ENCODE measurements at places on chromosomes 3 and 15.

- DNase-seq: no peak
Measured at GRCh38 chr15:42772144-42772543, 35.2 kb upstream of the CDAN1 start.

- DNase-seq: no peak
Measured at GRCh38 chr15:43509660-43510199, 7.7 kb upstream of the MAP1A start.

DNA sequence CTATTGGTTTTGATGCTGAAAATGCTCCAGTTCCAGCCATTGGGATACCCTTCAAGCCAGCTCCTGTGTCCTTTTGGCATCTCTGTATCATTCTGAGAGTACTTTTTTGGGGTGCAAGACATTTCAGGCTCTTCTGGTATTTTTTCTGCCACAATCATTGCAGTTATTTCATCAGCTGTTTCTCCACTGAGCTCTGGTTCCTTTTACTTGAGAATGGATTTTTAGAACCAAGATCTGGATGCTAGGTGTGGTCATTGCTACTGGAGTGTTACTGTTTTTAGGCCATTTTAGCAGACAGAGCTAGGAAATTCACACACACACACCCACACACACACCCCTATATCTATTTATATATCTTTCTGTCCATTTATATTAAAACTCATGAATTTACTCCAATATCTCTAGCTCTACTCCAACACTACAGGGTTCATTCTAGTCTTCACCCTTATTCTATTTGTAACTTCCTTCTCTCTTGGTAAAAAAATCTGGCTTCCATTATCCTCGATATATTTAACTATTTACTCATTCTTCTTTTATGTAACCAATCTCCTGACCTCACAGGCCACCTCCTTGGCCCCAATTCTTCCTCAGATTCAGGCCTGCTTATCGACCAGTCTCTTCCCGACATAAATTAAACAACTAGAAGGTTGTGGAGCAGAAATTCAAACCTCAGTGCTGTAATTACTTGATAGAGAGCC is 17.0 kb downstream of the SLC35G2 start:
- DNase-seq: no peak

DNA sequence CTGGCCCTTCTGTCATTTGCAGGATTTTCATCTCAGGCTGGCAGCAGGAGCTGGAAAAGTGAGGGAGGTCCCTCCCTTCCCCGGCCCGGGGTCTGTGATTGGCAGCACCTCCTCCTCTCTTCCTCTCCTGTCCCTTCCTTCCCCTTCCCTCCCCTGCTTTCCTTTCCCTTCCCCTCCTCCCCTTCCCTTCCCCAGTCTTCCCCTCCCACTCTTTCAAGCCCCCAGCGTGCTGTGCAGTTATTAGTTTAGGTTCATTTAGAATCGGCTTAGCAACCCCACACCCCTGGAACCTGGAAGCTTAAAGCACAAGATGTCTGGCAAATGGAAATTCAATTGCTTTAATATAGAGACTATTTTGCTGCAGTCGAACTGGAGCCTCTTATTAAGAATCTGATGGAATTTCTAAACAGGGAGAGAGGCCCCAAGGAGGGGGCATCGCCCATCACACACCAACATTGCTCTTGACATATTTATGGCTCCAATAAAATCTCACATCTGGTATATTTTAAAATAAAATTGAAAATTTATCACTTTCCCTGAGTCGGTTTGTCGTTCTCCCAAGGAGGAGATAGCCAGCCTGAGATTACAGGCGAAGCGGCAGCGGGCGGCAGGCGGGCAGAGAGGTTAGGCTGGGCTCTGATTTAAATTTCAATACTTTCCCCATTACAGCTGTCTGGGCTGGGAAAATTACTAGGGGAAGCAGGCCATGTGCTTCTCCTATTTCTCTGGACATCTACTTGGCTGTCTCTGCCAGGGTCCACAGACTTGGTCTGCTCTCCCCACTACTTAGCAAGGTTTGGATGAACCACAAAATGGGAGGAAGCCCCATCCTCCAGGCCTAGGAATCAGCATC is 98.9 kb downstream of the LINGO1 start:
- DNase-seq: no peak

DNA sequence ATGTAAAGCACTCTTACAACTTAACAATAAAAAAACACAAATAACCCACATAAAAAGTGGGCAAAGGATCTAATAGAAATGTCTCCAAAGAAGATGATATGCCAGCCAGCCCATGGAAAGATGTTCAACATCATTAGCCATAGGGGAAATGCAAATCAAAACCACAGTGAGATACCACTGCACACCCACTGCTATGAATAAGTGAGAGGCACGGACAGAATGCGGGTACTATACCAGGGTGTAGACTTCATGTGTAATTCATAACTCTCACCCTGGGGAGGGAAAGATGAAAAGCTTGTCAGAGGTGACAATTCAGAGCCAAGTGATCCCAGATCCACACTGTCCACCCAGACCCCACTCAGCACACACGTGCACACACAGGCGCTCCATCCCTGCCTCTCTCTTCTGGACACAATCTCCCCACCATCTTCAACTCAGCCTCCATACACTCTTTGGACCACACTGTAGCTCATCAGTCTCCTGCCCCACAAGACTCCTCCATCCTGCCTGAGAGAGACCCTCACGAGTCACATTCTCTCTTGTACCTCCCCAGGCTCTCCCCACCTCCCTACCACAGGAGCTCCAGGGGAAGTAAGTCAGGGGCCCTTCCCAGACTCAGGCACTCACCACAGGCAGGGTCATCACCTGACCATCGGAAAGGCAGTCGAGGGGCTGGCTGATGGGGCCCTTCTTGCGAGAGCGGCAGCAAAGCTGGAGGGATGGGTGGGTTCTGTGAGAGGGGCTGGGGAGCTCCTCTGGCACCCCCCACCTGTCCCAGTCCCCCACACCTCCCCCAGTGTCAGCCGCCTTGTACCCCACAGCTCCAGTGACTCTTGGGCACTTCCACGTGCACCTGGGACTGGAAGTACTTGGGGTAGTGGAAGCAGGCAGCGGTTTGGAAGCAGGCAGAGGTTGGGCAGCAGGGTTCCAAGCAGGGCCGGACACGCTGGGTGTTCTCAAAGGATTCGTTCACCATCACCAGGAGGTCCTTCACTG is 21.3 kb downstream of the PLA2G4E start:
- DNase-seq: no peak

DNA sequence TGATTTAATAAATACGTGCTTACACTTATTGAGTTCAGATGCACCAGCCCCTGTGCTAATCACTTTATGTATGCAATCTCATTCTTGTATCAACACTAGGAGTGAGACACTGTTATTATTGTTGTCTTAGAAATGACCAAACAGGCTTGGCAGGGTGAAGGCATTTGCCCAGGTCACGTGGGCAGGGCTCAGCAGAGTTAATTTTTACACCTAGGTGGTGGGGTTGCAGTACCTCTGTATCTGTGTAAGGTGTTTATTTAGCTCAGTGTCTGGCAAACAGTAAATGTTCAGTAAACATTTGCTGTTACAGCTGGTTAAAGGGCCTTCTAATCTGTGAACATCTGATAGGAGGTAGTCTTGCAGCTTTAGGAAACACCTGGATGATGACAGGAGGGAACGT is 200.0 kb downstream of the CACNA2D3 start:
- DNase-seq: no peak

- no peak for DNase-seq
Measured at GRCh38 chr3:190983875-190984274, 121.4 kb upstream of the GMNC start.

DNA sequence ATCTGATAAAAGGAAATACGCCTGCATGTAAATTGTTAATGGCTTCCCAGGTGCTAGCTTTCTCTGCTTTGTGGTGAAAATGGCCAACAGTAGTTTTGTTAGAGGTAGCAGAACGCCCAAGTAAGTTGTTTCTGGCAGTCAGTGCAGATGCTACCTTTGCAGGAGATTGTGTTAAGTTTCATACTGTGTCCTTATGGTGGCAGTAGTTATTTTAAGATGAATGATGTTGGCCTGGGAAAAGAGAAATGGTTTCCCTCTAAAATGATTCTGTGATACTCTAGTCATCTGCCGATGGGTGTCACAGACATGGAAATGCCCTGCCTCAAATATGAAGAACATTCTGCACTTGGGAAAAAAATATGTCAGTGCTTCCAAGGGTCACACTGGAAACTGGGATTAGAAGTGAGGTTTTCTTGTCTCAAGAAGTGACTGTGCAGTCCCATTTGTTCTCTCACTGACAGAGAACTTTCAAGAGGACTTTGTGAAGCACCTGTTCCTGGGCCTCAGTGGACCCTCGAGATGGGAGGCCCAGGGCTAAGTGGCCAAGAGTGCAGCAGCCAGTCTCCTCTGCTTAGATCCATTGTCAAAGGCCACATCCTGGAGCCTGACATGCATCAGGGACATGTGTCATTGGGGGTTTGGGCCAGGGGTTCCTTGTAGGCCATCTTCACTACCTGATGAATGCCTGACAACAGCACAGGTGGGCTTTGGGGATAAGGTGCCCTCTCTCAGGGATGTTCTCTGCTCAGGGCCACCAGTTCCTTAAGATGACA is 393.3 kb downstream of the CACNA2D3 start:
- DNase-seq: no peak

GRCh38 chr3:108486338-108486737 is 24.1 kb downstream of the MYH15 start:
- no peak for DNase-seq

DNA sequence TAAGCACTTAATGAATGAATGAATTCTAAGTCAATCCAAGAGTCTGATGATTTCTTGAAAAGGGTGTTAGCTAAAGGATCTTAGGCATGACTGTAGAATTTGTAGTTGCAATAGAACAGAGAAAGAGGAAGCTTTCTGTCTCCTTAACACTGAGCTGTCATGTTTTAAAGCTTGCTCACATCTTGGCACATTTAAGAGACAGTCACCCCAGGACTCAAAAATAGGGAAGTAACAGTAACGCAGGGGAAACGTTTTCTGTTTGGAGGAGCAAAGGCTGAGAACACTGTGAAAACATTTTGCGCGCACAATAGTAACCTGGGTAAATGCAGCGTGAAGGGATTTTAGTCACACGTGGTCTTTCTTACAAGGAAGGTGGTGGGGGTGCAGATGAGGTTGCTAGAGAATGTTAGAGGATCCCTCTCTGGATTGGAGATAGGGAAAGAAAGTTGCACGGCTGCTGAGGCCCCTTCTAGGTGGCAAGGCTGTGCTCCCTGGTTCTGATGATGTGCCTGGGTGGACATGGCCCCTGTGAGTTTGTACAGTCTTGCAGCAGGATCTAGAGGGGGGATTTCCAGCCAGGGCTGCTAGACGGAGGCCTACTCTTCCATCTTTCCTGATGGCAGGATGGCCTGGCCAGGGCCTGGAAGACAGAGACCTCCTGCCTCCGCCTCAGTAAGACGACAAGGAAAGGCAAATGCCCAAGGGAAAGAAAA is 12.0 kb downstream of the STARD5 start:
- DNase-seq: no peak

DNA sequence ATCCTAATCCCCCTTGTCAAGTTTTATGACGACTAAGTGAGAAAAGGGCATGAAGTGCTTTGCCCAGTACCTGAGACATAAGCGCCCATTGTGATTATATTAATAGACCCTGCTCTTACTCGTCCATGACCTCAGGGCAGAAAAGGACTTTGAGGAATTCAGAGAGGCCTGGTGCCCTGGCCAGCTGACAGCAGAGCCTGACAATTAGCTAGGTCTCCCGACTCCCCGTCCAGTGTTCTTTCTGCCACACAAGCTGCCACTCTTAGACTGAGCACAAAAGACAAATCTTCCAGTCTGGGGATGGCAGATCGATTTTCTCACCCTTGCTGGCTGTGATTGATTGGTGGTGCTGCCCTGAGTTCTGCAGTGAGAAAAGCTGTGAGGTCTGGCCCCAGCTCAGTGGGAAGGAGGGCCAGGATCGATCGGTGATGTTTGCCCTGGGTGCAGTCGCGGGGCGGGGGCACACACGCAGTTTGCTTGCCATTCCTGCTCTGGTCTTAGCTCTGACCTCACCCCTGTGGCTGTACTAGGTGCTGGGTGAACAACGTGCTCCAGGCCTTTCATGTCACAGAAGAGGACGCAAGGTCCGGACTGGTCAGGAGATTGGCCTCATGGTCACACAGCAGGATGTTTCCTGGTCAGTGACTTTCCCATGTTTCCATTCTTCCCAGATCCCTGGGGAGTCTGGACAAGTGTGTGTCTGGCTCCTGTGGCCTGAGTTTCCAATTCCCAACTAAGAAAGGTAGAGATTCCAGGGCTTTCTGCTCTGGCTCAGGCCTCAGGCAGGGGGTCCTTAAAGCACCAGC is 67.4 kb upstream of the TLE3 start:
- no peak for DNase-seq

DNA sequence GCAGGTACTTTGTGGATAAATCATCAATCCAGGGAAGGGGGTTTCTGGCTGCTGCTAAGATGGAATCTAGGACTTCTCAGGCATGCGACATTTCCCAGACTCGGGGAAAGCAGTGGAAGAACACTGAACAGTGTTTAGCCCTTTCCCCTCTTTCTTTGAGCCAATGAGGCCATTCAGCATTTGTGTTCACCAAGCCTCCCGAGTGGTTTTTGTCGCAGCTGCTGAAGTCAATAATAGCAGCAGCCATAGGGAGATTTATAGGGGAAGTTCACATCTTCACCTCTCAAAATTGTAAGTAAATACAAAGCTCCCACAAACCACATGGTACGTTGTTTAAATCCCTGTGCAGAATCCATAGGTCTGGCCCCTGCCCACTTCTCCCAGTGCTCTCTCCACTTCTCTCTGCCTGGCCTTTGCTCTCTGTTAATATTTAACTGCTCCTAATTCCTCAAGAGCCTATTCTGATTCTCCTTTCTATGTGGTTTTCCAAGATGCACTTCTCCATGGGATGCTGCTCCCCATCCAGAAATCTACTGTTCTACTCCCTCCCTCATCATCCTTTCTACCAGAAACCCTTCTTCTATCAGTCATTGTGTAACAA is 230.7 kb downstream of the SHQ1 start:
- no peak for DNase-seq

DNA sequence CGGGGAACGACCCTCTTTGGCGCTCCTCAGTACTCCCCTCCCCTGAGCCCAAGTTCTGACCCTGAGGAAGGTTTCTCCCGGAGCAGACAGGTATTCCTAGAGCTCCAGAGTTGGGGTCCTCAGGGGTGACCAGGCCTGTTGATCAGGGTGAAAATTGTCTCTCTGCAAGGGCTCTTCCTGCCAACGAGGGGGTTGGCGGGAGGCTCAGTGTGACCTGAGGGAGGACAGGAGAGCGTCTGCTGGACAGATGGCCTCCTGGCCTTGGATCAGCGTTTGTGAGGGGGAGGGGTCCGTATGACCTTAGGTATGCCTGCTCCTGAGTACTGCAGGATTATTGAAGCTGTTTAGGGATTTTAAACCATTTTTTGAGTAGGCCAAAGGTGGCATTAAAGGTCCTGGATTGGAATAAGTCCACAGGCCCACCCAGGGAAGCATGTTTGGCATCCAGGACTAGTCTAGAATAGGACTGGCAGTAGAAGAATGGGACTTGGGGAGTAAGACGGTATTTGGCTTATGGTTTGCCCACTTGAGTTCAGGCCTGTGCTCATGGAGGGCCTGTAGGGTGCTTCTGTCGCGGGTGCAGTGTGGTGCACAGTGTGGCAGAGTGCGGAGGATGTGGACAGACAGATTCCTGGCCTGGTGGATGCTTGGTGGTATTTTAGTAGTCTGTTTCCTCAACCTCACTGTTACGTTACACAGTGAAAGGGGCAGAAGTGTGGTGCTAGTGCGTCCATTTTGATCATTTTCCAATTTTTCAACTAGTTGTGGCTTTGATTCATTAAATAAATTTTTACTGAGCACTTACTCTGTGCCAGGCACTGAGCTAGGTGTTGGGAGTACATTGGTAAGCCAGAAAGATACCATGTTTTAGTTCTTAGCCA is 959 bp downstream of the ZNF592 start:
- no peak for DNase-seq

Measured in activated naive CD8-positive, alpha-beta T cell treated with anti-CD3 and anti-CD28 coated beads, Interleukin-2, amount 50 U/mL, for 16 hours (primary cell).